ENCODE measurements at places on chromosomes 7 and 10. TPM values are rescaled to one million over a fixed set of nuclear protein-coding genes. Genes with fewer than 3 reads are reported as not detected.

GRCh38 chr10:58512491-58513187 is at the start of gene BICC1:
Gene BICC1 (plus strand): TSS chr10:58512872. CDS start chr10:58513144, 272 bp downstream.
- peak; percentile 62 for DNase-seq

GRCh38 chr7:101993311-101993710 is 175.9 kb downstream of the CUX1 start:
- DNase-seq: no peak

GRCh38 chr10:79055892-79056291 is 12.9 kb upstream of the ZMIZ1 start:
- no peak for DNase-seq

DNA sequence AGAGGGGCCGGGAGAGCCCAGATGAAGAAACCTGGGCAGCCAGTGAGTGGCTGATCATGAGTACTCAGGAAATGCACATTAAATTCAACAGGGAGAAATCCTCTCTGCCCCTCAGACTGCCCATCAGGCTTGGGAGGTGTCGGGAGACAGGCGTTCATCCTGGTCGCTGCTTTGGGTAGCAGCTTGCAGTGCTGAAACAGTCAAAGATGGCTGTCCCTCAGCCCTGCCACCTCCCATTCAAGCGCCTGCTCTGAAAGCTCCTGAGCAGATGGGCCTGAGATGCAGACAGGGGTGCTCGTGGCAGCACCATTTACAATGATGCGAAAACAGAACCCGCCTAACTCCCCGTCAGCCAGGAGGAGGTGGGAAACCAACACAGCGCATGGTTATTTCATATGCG is 3.6 kb upstream of the JAKMIP3 start:
- no peak for DNase-seq

DNA sequence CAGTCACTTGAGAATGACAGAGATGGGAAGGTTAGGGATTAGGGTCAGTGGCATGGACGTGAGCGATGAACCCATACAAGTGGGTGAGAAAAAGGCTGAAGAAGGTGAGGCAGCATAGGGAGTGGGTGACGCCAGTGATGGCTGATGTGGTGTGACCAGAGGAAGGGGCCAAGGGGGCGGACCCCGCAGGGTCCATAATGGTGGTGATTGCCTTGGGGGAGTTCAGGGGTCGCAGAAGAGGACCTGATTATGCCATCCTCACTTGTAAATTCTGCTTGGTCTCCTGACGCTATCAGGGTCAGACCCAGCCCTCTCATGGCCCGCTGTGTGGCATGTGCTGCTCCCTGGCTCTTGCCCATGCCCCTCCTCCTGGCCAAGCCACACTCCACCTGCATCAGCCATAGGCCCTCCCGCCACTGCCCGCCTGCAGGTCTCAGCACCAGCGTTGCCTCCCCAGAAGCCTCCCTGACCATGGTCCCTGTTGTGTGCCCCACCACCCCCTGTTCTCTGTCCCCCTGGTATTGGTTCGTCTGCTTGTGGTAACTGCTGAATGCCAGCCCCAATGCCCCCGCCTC is 235.7 kb downstream of the EBF3 start:
- DNase-seq: no peak

The DLX6 gene
- total RNA-seq: not detected

The CDHR3 gene
- total RNA-seq: 0.85 TPM

The SGPL1 gene
- 16.0 TPM for total RNA-seq

- no peak for DNase-seq
Measured at GRCh38 chr7:106639476-106640334, 21.3 kb downstream of the CCDC71L start.

DNA sequence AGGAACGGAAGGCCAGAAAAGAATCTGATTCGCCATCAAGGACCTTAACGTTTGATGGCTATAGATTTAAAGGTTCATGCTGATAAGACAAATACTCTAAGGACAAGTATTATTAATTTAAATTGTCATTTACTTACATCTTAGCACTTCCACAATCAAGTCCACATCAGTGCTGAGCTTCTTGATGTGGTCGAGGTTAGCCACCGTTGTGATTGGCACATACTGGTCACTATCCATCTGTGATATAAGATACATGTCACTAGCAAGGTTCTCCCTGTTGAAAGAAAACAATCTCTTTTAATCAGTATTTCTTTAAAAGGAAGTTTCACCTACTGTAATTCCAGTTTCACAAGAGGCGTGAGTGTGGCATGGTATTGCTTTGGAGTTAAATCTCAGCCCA is 88.7 kb downstream of the LARP4B start:
- no peak for DNase-seq

DNA sequence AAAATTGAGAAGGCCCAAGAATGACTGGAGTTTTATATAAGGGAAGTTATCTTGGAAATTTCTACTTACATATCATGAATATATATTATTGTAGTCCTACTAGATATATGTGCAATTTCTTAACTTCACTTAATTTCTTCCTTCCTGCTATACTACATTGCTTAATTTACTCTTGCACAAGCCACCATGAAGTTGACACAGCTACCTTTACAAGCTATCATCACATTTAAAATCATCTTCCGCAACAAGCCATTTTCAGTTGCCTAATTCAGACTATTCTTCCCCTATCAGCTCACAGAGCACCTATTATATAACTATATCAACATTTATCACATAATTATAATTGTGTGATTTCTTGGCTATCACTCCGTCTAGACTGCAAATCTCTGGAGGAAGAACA is 418.4 kb downstream of the PARD3 start:
- DNase-seq: no peak

The CALHM3 gene
- total RNA-seq: not detected

DNA sequence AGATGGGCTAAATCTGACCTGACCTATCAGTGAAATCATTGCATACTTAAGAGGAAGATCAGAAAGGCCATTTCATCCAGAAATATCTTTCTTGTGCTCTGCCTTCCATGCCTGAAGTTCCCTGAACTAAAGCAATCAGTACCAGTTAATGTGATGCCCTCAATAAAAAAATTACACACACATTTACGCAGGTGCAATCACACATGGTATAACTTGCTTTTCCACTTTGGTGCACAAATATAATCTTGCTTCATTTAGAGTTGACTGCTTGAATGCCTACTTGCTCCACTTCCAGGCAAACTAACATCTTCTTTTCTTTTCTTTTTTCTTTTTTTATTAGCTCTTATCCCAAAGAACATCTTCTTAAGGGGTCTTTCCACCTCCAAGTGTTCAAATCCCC is 58.3 kb upstream of the KIF5B start:
- no peak for DNase-seq

The MGMT gene
- total RNA-seq: 15.5 TPM

The SVOPL gene
- total RNA-seq: not detected

The MCM10 gene
- 0.33 TPM for total RNA-seq

The OGDH gene
- 406 TPM for total RNA-seq

The CPED1 gene
- 28.0 TPM for total RNA-seq

GRCh38 chr10:126783806-126784557 is 113.5 kb upstream of the C10orf90 start:
- no peak for DNase-seq

- no peak for DNase-seq
Measured at GRCh38 chr7:41326616-41327015, 376.3 kb downstream of the INHBA start.

The MET gene
- total RNA-seq: 16.1 TPM

The CAPZA2 gene
- total RNA-seq: 447 TPM

- DNase-seq: peak; percentile 51
Measured at GRCh38 chr10:97498841-97499560, at the start of gene UBTD1. Gene UBTD1 (plus strand): TSS chr10:97498924. CDS start chr10:97499204, 280 bp downstream.

DNA sequence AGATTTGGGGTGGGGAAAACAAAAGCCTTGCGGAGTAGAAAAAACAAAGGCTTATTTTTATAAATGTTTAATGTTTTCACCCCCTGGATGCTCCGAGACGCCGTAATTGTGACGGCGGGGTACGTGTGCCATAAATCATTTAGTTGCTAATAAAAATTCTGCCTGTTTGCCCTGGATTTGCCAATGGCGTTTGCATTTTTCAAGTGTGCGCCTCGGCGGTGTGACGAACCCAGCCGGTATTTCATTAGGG is 2.5 kb upstream of the TNRC18 start:
- DNase-seq: no peak

DNA sequence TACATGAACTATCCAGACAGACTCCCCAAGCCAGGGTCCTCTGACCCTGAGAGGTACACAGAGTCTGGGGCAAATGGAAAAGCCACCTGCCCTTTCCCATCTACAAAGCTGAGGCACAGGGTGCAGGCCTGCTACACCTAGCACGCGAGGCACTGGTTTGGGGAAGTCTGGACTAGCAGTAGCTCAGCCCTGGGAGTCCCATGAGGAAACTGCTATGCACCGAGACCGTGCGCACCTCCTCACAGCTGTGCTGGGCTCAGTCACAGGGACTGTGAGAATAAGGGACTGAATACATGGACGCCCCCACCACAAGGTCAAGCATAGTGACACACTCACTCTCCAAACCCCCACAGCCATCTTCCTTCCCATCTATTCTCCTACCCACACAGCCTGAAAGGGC is 8.2 kb downstream of the MAT1A start:
- no peak for DNase-seq

DNA sequence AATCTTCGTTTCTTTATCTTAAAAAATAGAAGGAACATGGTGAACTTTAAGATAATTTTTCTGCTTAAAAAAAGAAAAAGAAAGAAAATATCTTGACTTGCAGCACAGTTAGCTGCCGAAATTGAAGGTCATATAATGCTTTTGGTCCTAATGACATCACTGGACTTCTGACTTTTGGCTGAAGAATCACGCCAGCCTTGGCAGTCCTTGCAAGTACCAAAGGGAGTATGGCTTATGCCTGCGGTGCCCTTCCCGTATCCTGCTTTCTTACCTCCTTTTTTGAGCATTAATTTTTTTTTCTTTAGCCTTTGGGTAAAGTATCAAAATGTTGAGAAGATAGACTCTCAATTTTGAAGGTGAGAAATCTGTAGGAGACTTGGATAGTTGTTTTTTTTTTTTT is 7.0 kb downstream of the BMPR1A start:
- DNase-seq: no peak
